Fibroblast of skin of right biceps (primary cell): ENCODE measurements at places on chromosomes 7 and 10.

DNA sequence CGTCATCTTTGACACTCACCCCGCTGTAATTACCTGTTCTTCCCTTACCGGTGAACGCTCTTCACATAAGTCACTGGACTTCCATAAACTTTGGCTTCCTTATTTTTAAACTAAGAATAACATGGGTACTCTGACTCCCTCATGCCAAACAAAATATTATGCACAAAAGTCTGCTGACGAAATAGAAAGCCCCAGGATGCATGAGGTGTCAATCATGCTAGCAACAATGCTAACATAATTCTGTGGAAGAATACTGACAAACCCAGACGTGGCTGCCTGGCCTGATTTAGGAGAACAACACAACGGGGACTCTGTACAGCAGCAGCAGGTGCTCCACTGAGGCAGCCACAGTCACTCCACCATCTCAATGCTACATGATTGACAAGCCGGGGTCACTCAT is 137.5 kb downstream of the CCDC71L start:
- no peak for DNase-seq

DNA sequence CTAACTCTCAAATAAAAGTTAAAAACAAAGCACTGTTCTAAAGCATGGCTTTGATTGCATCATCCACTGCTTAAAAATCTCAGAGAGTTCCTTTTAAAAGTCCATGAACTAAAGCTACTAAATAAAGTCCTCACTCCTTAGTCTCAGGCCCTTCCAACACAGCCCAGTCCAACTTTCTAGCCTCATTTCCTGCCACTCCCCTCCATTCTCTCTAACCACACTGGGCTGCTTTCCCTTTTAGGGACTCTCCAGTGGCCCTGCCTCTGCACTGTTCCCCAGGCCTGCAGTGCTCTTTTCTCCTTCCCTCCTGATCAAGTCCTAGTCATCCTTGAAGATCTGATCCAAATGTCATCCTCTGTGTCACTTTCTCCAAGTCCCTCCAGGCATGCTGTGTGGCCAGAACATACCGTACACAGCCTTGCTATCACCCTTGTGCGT is 56.9 kb upstream of the PPP1R3C start:
- DNase-seq: peak; percentile 49

DNA sequence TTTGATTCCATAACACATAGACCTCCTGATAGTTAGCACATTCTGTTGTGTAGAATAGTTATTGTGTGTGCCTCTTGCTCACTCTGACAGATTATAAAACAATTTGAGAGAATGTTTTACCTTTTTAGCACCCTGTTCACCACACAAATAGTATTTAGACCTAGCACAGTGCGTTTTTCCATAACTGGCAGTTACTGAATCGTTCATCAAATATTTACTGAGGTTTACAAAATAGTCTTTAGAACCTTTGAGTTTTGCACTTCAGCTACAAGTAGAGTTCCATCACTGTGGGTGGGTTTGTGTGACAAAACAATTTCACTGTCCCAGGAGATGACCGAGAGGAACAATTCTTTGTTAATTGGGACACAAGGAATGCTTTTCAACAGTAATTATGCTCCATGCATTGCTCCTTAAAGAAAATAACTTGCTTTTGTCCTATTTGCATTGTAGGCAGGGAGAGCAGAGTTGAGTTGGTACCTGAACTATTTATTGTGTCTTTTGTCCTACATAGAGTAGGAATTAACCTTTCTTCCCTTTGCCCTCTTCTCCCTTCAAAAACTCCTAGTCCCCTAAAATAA is 62.3 kb downstream of the DNAH11 start:
- DNase-seq: no peak

DNA sequence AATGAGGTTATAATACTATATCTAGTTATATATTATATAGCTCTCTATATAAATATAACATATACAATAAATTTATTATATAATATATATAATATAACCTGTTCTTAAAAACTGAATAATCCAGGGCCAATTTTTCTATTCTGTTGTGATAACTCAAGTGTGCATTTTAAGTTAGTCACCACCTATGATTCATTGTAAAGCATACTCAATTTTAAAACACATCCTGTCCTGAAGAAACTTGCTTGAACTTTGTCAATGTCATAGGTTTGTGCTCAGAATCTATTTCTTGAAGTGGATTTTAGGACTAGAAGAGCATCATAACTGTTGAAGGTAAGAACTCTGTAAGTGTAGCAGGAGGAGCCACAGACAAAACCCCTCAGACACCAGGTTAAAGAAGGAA is 1209.8 kb downstream of the REEP3 start:
- no peak for DNase-seq

GRCh38 chr7:134766779-134767519 is 12.5 kb upstream of the CALD1 start:
- peak; percentile 78 for DNase-seq

GRCh38 chr10:90288391-90288933 is 569.4 kb downstream of the HTR7 start:
- DNase-seq: peak; percentile 34

DNA sequence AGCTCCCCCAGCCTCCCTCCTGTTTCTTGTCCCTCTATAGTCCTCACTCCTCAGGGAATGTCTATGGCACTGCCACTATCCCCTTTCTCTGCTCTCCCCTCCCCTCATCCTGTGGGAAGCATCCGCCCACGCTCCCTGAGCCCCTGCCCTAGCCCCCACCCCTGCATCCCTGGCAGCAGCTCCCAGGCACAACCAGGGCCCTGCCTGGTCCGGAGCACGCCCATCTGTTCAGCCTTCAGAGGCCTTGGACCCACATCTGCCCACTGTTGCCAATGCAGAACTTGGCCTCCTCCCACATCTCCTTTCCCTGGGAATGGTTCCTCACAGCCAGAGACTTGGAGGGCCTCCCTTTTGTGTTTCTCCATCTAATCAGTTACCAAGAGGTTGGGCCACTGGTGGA is 20.4 kb upstream of the TBRG4 start:
- no peak for DNase-seq

DNA sequence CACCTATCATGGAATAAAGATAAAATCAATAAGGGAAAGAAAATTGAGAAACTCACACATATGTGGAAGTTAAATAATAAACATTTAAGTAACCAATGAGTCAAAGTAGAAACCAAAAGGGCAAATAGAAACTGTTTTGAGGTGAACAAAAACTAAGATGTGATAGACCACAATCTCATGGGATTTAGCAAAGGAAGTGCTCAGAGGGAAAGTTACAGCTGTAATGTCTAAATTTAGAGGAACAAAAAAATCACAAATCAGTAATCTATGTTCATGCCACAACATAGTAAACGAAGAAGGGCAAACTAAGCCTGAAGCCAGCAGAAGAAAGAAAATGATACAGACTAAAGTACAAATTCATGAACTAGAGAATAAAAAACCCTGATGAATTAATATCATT is 16.3 kb downstream of the CYP3A4 start:
- no peak for DNase-seq

DNA sequence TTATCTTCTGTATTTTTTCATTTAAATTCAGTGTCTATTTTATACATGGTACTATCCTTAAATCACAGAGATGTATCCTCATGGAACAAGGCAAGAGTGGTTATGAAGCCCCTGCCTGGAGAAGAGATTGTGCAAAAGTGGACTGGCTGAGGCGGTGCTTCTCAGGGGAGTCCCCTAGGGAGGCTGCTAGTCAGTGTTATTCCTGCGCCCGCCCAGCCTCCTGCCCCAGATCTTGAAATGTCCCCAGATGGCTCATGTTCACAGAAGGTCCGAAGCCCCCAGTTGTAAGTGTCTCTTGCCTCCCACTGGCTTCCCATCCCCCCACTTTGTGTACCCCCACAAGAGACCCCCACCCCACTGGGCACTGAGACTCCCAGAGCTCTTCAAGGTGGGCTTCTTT is 366.9 kb downstream of the TNS3 start:
- DNase-seq: no peak

GRCh38 chr10:131419797-131420196 is 108.3 kb upstream of the TCERG1L start:
- DNase-seq: no peak

DNA sequence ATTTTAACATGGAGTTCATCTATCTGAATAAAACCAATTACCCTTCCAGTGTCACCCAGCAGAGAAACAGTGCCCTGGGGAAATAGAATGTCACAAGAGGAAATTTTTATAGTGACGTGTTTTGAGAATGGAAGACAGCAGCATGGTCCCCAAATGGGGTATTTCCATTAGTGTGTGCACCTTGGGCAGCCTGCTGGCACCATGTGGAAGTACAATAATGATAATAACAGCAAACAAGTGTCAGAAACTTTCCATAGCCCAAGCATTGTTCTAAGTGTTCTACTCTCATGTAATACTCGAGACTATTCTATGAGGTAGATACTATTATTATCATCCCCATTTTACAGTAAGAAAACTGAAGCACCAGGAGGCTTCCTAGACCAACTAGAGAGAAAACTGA is 2.2 kb upstream of the PDE1C start:
- no peak for DNase-seq

DNA sequence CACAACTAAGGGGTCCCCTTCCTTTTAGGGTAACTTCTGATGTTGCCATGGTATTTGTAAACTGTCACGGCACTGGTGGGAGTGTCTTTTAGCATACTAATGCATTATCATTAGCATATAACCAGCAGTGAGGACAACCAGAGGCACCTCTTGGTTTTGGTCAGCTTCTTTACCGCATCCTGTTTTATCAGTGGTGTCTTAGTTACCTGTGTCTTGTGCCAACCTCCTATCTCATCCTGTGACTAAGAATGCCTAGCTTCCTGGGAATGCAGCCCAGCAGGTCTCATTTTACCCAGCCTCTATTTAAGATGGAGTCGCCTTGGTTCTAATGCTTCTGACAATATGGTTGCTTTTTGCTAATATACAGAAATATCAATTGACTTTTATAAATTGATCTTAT is 54.9 kb downstream of the AHCYL2 start:
- no peak for DNase-seq

DNA sequence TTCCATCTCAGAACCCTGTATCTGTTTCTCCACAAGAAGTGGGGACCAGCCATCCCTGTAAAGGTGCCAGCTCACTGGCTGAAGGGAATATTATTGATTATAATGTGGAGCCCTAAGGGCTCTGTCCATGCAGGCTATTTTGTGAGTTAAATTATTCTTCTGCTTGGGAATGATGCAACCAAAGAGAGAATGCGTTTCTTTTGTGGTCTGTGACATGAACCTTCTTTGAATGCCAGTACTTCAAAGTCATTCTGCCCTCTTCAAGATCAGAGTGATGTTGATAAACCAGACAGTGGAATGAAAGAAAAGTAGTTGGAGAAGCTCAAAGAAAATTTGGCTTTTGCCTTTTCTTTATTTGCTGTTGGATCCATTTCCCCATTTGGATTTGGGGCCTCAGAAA is 995.2 kb downstream of the KCNMA1 start:
- no peak for DNase-seq

DNA sequence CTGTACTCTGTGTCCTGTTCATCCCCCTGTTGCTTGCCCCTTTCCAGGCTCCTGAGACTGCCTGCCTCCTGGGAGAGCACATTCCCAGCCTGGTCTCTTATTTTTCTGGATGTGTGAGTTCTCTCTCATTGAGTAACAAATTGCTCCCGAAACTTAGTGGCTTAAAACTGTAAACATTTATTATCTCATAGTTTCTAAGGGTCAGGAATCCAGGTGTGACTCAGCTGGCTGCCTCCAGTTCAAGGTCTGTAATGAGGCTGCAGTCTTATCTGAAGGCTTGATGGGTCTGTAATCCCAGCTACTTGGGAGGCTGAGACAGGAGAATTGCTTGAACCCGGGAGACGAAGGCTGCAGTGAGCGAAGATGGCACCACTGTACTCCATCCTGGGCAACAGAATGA is 53.6 kb upstream of the PRR15 start:
- DNase-seq: no peak

DNA sequence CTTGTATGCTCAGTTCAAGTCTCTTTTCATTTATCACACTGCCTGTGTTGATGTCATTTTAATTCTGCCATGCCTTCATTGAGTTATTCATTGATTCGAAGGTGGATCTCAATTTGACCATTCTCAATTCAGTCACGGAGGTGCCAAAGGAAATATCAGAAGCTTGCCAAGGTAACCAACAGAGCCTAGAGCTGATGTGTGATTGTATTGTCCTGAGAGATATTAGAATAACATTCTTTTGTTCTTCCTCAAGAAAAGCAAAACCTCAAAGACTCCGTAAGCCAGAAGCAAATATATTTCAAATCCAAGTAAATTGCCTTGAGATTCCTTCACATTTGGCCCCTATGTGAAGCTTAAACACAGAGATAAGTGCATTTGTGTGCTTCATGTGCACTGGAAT is 345.3 kb downstream of the CXCL12 start:
- DNase-seq: no peak

GRCh38 chr10:118278649-118279048 is 63.5 kb downstream of the FAM204A start:
- peak; percentile 9 for DNase-seq

GRCh38 chr7:78718212-78718611 is 735.3 kb downstream of the MAGI2 start:
- no peak for DNase-seq
